ENCODE measurements at places on chromosomes 1 and 21.

- no peak for DNase-seq
These were observed 176.8 kb downstream of the SLC45A1 start for GRCh38 chr1:8494681-8495080.

DNA sequence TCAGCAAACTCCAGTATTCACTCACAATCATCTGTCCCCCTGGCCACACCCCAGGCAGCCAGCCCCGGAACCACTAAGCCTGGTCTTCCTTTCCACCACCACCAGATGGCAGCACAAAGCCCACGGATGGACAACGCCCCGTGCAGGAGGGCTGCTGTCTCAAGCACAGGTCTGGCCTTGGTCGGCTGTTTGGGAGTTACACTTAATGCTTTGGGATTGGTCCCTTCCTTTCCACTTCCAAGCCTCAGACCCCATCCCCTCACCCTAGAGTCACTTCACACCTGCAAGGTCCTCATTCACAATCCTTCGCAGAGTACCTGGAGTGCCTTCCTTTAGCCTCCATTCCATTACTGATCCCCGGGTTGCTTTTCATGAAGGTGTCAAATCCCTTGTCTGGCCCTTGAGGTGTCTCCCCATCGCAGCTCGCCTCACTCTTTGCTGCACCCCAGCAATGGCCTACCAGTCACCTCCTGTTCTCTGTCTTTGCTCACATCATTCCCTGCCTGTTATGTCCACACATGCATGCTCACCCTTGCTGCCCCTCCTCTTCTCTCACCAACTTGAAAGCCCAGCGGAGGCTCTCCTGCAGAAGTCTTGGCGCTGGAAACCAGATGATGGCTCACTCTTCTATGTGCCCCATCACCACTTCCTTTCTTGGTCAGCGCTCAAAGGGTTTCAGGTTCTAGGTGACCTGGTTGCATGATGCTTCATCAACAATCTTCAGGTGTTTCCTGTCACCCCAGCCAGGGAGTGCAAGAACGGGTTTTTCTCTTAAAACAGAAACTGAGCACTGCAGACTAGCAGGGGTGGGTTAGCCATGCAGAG is 24.9 kb upstream of the KCNA2 start:
- peak; percentile 89 for DNase-seq

- no peak for DNase-seq
These were observed 156.1 kb downstream of the PIGK start for GRCh38 chr1:77063118-77063517.

GRCh38 chr1:43238991-43239469 is 30.8 kb upstream of the TMEM125 start:
- peak; percentile 27 for DNase-seq

GRCh38 chr1:54238353-54239034 is 38.5 kb downstream of the MRPL37 start:
- no peak for DNase-seq

- peak; percentile 90 for DNase-seq
These were observed 6.5 kb upstream of the PDXK start for GRCh38 chr21:43712268-43712942.

- no peak for DNase-seq
These were observed 120.7 kb downstream of the NGF start for GRCh38 chr1:115217150-115218033.

DNA sequence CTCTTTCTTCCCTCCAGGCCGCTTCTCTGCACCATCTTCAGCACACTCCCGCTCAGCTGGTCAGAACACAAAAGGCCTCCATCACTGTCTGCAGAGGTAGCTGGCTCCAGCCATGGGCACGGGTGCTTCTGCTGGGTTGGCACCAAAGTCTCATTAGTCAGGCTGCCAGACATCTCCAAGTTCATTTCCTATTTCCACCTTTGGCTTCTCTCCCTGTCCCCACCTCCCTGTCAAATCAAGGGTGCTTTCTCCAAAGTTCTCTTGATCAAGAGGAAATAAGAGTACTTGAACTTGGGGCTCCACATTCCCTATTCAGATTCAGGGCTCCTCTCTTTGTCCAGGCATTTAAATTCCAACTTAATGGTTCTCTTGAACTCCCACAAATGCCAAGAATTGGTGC is 33.9 kb upstream of the GRIK3 start:
- DNase-seq = no peak

GRCh38 chr21:26153758-26154157 is 16.8 kb downstream of the APP start:
- no peak for DNase-seq

DNA sequence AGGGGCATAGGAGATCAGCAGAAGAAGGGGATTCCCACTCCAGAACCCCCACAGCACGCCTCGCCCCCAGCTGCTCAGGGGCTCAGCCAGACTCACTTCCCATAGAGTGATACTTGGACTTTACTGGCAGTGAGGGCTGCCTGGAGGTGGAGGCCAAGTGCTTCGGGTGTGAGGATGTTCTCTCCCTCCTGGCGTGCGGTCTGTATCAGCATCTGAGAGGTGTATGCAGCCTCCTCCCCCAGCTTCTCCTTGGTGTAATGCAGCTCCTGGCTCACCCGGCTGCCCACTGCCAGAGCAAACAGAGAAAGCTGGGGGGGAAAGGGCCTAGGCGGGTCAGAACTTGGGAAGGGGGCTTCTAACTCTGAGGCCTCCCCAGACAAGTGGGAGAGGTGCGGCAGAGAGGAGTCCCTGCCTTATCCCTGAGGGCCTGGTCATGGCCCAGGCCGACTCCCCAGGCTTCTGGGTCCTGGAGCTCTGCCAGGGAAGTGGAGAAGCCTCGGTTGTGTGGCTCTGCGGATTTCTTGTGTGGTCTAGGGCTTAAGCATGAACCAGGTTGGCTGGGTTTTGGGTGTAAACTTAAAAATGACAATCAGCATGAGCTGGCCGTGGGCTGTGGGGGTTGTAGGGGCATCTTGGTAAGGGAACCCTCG is 10.9 kb downstream of the PTCH2 start:
- no peak for DNase-seq

DNA sequence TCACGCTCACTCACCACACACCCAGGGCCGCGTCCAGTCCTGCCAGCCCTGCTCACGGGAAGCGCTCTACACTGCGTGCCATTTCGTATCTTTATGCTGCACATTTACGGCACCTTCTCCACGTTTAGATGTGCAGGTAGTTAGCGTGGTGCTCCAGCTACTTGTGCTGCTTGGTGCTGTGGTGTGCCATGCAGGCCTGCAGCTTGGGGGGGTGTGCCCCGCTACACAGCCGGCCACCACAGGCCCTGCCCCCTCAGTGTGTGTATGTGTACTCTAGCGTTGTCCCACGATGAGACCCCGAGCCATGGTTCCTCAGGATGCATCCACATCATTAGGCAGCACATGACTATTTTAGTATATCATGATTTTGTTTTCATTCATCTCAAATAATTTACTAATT is 38.3 kb downstream of the SNAP47 start:
- no peak for DNase-seq

DNA sequence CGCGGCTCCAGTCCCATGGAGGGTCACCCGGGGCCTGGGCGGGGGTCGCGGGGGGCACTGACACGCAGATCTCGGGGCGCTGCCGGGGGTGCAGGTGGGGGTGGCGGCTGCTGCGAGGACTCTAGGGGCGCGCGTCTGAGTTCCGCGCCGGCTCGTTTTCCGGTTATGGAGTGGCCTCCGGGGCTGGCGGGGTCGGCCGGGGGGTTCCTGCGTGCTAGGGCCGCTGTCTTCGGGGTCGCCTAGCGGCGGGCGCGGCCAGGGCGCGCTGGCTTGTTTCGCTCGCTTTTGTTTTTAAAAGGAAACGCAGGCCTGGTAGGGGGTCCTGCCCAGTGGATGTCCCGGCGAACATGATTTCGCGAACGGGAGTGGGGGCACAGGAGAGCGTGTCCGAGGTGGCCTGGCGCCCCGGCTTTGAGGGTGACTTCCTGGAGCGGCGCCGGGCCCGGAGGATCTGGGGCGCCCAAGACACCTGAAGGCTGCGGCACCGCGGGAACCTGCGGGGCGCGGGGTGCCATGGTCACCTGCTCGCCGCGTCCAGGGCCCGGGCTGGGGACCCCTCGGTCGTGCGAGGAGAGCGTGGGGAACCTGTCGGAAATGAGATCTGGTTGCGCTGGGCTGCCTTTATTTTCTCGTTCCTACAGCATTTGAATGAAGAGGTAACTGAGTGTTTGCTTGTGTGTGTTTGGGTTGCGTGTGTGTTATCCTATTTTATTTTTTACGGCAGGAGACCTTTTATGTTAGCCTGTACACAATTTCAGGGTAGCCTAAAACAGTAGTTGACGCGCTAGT is 618 bp downstream of the ETS2 start:
- no peak for DNase-seq

GRCh38 chr1:228001738-228002535 is 4.9 kb upstream of the WNT3A start:
- DNase-seq = peak; percentile 48

- no peak for DNase-seq
These were observed 23.2 kb downstream of the CDC42 start for GRCh38 chr1:22075718-22076117.

- DNase-seq = no peak
These were observed 24.8 kb upstream of the ALDH4A1 start for GRCh38 chr1:18927082-18927653.
